ENCODE measurements at places on chromosomes 5 and 9.
A peak's percentile ranks its signal among the peaks of the same experiment; 100 is the strongest.

- no peak for DNase-seq
Measured at GRCh38 chr9:83153030-83153429, 90.1 kb upstream of the RASEF start.

DNA sequence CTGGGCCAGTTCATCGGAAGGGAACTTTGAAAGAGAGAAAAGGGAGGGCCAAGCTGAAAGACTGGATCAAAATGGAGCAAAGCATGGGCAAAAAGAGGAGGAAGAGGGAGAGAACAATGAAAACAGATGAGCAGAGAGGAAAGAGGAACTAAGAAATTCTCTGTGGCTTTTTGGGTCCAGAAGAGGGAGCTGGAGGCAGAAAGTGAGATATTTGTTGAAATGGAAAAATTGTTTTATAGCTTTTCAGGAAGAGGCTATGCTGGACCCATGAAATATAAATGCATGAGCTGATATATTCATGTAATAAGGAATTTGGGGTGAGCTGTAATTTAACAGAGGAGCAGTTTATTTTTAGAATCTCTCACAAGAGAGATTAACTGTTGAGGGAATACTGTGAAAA is 457.3 kb downstream of the DMAC1 start:
- DNase-seq = no peak

DNA sequence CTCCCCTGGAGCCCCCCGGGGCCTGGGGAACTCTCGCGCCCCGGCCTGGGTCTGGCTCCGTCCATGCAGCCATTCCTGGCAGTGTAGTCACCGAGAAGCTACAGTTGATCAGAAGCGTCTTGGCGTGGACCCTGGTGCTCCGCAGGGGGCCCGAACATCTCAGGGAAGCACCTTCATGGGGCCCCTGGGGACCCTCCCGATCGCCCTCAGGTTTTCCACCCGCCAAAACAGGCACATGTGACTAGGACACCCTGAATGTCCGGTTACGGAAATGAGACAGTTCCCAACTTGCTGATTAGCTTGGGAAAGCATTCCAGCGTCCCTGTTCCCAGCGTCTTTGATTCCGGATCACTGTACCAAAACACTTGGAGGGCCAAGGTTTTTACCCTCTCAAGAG is 472 bp downstream of the FBXO4 start:
- peak; percentile 28 for DNase-seq

- DNase-seq = no peak
Measured at GRCh38 chr9:116286297-116286696, 132.7 kb downstream of the PAPPA start.

DNA sequence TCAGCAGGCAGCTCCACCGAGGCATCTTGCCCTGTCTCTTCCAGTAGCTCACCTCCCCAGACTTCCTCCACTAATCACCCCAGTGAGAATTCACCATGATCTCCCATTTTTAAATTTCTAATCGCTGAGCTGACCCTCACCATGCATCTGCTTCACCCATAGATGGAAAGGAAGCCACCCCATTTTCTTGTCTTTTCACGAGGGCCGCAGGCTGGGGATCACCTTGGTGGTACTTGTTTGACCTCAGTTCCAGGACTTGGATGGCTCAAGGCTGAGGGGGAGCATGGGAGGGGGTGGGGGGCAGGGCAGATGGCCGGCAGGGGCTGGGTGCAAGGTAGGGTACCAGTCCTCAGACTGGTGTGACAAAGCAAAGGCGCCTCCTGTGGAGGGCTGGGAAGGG is 3.6 kb downstream of the PROP1 start:
- no peak for DNase-seq

Measured in stimulated activated CD4-positive, alpha-beta T cell treated with anti-CD3 and anti-CD28 coated beads, Interleukin-4, amount 100 ng/mL, for 1 hour (primary cell).